ENCODE measurements at places on chromosomes 5 and 9. TPM values are rescaled to one million over a fixed set of nuclear protein-coding genes. Genes with fewer than 3 reads are reported as not detected.

PCDHGC4 gene
- 11.3 TPM for total RNA-seq

CDKN2B-AS1 gene
- total RNA-seq: 129 TPM

MAPK9 gene
- total RNA-seq: 28.7 TPM

LNPEP gene
- 64.4 TPM for total RNA-seq

TRIM14 gene
- 79.7 TPM for total RNA-seq

IPO11 gene
- 15.1 TPM for total RNA-seq

DNA sequence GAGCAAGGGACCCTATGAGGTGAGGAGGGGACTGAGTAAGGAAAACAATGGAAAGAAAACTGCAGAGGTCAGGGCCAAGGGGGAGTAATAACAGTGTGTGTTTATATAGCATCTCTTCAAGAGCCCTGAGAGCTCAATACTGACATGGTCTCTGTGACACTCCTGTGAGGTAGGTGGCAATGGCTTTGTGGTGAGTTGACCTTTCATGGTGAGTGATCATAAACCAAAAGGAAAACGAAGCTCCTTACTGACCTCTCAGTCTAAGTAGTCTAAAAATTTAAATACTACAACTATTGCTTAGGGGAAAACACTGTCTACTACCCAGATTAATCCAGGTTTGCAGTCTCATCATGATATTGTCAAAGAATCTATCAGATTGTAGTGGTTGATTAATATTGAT, 130.9 kb downstream of the SNCAIP start:
- no peak for DNase-seq

GRCh38 chr5:77430726-77431125, 61.4 kb downstream of the WDR41 start:
- no peak for DNase-seq

DNA sequence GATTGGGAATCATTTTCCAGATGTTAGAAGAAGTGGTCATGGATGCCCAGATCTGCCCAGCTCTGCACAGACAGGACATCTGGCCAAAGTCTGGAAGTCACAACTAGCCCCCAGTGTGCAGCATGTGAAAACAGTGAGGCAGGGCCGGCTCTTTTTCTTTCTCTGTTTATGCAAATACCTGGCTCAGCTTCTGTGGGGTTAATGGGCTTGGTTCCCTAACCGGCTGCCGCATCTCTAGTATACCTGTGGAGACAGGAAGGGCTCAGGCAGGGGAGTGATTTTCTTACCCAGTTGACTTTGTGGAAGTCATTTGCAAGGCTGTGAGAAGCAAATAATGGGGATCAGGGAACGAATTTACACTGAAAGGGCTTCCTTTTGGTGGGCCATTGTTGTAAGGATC, 254.8 kb upstream of the PANK3 start:
- no peak for DNase-seq

DNA sequence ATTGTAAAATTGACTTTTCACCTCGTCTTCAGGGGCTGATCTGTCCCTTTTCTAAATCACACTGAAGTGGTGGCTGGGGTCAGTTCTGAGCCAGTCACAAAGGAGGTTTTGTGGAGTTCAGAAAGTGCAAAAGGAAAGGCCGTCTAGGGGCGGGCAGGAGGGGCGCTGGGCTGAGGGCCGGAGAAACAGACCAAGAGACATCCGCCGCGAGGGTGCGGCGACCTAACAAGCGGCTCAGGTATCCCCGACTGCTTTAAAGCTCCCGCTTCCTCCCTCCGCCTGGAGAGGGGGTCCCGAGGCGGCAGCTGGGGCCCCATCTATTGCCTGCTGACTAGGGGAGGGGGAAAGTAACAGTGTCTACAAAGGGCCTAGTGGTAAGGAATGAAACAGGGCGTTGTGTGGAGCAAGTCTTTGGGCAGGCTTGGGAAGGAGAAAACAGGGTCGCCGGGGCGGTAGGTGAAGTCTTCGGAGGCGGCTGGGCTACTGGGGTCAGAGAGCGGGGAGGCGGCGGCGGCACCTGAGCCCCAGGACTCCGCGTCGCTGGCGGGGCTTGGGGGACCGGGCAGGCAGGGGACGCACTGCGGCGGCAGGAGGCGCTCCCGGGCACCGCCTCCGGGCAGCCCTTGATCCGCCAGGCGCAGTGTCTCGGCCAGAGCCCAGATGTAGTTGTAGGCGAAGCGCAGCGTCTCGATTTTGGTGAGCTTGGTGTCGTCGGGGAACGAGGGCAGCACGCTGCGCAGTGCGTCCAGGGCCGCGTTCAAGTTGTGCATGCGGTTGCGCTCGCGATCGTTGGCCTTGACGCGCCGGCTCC, 950 bp downstream of the NEUROG1 start:
- DNase-seq: no peak

DNA sequence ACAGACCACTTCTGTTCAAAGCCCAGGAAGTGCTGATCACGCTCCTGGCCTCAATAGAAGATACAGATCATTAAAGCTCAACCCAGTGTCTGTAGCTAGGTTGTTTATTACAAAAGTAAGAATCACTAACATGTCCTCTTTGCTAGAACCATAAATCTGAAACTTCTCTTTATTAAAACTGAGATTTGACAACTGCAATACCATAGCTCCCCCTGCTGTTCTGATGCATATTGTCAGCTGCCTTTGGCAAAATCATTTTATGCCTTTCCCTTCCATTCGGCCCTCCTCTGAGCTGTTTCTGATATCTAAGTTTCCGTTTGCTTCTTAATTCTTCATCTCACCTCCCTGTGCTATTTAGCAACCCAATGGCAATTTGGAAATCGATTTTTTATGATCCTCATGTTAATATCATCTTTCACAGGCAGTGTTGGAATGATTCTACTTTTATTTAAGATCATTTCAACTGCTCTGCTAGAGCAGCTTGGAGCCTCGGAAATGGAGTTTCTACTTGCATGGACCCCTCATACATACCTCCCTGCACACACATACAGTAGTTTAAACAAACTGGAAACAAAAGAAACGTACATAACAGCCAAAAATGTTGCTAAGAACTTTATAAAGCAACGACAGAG, 998.8 kb downstream of the MAT2B start:
- no peak for DNase-seq

DNA sequence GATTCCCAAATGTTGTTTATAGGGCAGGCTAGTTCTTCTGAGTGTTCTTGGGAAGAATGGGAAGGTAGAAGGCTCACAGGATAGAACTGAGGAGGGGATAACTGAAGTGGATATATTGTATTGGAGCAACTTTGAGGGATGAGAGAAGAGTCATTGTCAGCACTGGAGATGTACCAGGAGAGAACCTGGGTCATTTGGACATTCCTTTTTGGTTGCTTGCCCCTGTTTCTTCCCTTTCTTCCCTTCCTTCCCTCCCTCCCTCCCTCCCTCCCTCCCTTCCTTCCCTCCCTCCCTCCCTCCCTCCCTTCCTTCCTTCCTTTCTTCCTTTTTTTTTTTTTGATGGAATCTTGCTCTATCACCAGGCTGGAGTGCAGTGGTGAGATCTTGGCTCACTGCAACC, 45.3 kb downstream of the RALGPS1 start:
- no peak for DNase-seq

DNA sequence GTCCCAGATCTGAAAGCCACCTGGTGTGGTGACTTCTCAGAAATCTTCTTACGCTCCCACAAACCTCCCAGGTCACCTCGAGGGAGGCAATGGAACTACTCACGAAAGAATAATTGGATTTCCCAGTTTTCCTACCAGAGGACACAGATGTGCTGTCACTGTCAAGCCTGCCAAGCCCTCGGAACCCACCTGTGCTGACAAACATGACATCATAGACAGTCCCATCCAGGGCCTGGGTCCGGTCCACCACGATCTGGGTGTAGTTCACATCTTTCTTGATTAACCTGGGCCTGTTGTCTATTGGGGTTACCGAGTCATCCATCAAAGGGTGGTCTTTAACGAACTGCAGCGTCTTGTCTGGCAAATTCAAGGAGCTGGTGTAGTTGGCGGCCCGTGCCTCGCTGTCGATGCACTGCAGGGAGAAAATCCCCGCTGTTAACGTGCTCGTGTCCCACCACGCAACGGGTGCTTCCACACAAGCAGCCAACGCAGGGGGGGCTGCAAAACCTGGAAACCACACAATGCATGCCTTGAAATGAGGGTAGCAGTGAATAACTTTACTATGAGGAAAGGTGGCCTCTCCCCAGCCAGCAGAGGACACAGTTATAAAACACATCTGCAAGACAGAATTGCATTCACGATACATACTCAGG, 69.0 kb downstream of the SECISBP2 start:
- DNase-seq: no peak

DNA sequence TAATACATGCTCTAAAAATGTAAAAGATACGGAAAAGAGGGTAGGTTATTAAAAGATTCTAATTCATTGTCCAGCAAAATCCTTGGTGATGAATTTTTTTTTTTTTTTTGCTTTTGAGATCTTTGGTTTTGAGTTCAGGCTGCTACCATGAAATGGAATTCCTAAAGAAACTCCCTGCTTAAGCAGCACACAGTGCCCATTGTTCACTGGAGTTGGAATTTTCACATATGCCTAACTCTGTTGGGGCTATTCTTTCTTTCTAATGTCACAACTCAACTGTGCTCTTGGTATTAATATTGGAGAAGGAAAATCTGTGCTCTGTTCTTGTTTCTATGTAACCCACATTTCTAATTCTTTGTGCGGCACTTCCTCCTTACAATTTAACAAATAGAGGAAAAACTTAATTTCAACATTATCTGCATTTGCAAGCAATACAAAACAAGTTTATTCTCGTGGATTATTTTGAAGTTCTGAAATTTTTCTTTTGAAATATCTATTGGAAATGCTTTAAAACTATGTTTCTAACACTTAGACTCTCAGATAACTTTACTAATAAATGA, 21.6 kb downstream of the MATR3 start:
- no peak for DNase-seq

DNA sequence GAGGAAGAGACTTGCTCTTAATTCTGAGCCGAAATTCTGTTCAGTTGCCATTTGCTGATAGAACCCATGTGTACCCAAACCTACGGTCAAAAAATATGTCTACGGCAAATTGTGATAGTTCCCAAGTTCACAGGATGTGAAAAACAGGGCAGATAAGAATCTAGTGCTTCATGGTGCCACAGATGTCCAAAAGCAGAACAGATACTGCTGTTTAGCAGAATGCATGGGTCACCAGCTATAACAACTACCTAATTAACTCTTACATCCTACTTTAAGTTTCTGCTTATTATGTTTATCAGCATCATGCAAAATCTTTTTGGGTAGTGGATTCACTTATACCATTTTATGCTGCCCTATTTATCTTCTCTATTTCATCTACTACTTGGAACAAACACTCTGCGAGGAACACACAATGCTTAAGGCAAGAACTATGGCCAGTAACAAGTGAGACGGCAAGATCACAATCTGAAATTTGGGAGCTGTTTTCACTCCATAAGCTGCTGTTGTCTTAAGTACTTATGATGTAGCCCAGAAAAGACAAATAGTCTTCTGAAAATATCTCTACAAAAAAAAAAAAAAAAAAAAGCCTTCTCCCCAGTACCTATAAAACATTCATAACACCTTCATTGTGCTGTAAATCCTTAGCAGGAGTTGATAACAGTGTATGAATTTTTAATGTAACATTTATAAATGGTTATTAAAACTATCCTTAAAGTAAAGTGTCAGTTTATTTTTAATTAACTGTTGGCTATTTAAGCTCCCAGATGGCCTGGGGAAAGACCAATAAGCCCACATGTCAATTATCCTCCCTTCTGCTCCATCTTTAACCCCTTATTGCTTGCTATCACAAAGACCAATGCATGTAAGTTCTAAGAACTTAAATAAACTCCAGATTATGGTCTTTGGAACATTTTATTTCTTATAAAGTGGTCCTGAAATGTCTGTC, 232.3 kb downstream of the TLR4 start:
- DNase-seq: no peak

DNA sequence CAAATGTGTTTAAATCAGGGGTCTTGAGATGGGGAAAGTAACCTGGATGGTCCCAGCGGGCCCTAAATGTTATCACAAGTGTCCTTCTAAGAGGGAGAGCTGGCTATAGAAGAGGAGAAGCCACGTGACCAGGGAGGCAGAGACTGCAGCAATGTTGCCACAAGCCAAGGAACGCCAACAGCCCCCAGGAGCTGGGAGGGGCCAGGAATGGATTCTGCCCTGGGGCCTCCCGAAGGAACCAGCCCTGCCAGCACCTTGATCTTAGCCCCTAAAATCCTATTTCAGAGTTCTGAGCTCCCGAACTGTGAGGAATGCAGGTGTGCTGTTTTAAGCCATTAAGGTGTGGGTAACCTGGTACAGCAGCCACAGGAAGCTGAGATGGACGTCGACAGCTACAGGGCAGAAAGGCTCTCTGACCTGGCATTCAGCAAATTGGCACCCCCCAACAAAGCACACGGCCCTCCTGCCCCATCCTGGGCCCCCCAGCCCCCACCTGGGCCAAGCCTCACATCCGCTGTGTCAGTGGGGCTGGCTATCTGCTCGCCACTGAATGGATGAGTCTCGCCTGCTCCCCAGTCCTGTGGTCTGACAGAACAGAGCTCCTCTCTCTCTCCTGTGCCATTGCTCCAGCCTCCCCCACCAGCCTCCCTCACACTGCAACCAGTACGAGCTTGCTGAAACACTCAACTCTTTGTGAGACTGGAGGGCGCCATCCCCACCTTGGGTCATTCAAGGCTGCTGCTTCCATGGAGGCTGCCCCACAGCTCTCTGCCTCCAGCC, 78.8 kb downstream of the ADAMTS2 start:
- no peak for DNase-seq

- no peak for DNase-seq
These were observed 119.5 kb upstream of the TRPC7 start for GRCh38 chr5:136484808-136485325.

DNA sequence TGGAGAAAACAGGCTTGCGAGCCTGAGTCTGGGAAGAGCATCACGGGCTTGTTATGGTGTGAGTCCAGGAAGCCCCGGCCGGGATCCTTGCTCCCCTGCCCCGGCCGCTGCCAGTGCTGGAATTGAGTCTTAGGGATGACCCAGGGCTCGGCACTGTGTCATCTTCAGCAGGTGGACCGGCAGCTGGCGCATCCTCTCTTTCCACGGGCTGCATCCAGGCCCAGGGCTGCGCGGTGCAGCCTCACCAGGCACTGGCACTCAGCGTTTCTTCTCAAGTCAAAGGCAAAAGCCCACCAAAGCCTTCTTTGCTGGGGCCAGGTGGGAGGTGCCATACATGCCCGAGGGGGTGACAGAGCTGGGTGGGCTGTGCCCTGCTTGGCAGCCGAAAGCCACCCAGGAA, 46.6 kb downstream of the COL5A1 start:
- no peak for DNase-seq

DNA sequence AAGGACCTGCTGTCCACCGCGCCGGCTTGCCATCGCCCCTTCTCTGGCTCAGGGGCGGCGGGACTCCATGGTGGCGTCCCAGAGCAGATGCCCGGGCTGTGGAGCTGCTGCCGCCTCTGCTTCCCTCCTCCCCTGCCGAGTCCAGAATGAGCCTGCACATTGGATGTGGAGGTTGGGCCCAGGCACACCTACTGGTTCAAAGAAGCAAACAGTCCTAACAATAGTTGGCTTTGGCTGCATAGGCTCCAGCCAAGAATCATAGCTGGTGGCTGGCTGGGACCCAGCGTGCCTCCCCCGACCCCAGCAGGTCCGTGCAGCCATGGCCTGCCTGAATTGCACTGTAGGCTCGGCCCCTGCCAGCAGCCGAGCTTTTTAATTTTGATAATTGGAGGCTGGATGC, 25.8 kb downstream of the ADAMTSL2 start:
- no peak for DNase-seq

GRCh38 chr9:93496285-93496684, 42.9 kb upstream of the FAM120AOS start:
- DNase-seq: no peak

GRCh38 chr9:117523531-117524153, 108.8 kb upstream of the ASTN2 start:
- DNase-seq: no peak
